Fibroblast of skin of left biceps (primary cell): ENCODE measurements at places on chromosomes 12 and 14.

GRCh38 chr12:20868277-20868676, 57.8 kb downstream of the SLCO1B3 start:
- no peak for DNase-seq

- no peak for DNase-seq
Observed at GRCh38 chr14:103317251-103317650, 16.8 kb upstream of the EIF5 start.

DNA sequence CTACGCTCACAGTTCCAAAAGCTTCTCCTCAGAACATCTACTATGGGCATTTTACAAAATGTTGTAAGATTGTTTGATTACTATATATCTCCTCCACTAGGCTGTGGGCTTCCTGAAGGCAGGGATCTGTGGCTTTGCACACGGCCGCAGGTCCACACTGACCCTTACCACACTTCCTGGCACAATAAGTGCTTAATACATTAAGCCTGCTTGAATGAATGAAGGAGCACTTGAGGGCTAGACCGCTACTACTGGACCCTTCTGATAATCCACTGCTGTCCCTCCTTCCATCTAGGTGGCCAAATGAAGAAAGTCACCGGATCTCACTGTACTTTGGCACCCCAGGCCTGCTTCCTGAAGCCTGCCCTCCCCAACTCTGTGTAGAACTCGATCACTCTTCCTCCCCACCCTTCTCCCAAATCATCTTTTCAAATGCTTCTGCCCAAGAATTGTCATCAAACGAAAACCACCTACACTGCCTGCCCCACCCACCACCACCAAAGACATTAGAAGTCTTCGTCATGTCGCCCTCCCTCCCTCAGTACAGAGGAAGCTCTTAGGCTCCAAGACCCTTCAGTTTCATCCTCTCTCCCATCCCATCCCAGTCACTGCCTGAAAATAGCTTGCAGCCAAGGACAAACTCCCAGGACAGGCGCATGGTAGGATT, 596 bp upstream of the ZBTB39 start:
- no peak for DNase-seq

GRCh38 chr14:89760086-89760485, 194.4 kb downstream of the EFCAB11 start:
- DNase-seq: no peak

- DNase-seq: no peak
Observed at GRCh38 chr12:101877806-101878242, 444 bp downstream of the DRAM1 start.

- no peak for DNase-seq
Observed at GRCh38 chr12:25121916-25122315, 73.0 kb downstream of the DNAI7 start.

DNA sequence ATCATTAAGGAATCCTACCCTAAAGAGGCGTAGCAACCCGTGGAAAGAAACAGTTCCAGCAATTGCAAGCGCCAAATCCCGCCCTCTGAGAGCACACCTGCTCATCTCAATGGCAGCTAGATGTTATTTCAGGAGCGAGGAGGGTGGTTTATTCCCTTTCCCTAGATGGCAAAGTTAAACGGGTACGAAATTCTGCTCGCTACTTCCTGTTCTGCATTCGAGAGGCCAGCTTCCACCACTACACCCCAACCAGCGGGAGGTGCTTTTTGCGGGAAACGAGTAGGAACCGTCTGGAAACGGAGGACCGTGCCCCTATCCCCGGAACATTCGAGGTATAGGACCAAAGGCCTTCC, 536 bp downstream of the VPS29 start:
- DNase-seq: no peak

- no peak for DNase-seq
Observed at GRCh38 chr12:49854976-49855375, 12.1 kb upstream of the BCDIN3D start.

DNA sequence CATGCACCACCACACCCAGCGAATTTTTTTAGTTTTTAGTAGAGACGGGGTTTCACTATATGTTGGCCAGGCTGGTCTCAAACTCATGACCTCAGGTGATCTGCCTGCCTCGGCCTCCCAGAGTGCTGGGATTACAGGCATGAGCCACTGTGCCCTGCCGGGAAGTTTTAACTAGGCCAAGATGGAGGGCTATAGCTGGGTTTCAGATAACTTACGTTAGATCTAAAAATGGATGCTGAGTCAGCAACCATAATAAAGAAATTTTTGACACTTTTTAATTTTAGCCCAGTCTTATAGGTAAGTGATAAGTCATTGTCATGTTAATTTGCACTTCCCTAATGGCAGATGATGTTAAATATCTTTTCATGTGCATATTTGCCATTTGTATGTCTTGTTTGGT, 14.4 kb downstream of the ZDHHC17 start:
- DNase-seq: no peak

GRCh38 chr12:54853933-54854538, at the start of gene MUCL1:
TSS of gene MUCL1 (plus strand) at chr12:54854516. CDS start at chr12:54854583, 67 bp downstream.
- DNase-seq: no peak

DNA sequence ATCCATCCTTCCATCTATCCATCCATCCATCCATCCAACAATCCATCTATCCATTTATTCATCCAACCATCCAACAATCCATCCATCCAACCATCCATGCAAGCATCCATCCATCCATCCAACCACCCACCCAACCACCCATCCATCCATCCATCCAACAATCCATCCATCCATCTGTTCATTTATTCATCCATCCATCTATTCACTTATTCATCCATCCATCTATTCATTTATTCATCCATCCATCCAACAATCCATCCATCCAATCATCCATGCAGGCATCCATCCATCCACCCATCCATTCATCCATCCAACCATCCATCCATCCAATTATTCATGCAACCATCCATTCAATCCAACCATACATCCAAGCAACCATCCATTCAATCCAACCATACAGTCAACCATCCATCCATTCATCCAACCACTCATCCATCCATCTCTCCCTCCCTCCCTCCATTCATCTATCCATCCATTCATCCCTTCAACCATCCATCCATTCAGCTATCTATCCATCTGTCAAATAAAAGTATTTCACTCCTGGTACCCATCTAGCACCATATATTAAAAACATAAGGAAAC, 86.1 kb downstream of the KSR2 start:
- DNase-seq: no peak

DNA sequence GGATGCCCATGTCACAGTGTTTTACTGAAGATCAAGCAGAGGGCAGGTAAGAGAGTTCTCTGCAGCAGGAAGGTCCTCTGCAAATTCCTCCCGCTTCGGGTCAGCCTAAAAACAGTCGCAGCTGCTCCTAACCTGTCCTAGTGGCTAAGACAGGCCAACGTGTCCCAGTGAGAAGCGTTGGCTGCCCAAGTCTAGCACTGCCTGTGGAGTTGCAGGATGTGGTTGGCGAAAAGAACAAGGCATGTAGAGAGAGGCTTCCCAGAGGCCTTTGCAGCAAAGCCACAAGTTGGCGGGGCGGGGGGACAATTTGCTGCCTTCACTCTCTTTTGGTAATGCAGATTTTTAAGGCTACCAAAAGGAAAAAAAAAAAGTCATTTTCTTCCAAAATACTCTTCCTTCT, 340.1 kb downstream of the BCL11B start:
- no peak for DNase-seq

DNA sequence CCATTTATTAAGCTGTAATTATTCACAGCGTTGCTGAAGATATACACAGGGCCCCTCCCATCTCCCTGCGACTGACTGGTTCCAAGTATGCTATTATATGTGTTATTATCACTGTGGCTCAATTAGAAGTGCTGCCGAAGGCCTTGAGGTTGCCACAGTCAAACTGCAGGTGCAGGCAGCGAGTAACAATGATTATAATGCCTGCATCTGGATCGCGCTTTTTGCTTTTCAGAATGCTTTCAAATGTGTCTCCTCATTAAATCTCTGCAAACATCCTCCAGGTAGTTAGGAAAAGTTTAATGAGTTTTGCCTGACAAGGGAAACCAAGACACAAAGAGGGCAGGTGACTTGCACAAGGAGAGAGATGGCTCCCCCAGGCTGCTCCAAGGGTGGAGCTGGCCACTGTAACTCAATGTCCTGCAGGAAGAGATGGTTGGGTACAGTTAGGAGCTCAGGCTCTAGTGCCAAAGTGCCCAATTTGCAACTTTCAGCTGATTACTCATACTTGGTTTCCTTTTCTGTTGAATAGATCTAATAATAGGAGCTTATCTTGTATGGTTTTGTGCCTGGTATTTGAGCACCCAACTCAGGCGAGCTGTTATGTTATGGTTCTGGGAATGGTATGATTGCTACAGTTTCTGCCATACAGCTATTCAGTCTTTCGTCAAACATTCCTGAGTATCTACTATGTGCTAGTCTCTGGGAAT, 1.7 kb upstream of the SYNE3 start:
- no peak for DNase-seq

DNA sequence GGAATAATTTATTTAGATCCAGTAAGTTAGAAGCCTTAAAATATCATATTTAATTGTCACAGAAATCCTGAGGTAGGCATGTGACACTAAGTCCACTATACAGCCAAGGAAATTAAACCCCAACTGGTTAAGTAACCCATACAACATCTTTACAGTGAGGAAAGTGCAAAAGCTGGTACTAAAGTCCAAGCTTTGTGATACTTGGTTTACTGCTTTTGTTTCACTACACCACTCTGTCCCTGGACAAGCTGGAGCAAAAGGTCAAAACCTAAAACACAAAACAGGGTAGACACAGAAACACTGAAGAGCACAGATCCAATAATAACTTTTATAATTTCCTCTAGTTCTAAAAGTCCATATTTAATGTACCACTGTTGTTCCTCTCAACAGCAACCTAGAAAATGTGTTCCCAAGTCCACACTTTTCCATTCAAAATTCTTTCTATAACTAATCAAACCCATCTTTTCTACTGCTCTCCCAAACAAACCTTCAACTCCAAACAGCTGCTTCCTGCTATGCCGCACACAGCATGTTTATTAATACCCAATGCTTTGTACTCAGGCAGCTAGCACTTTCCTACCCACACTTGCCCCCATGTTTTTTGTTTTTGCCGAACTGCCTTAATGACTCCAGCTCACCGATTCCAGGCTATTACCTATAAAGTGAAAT, 90.9 kb downstream of the MED13L start:
- DNase-seq: no peak

- no peak for DNase-seq
Observed at GRCh38 chr14:63262446-63262845, 56.3 kb downstream of the GPHB5 start.

DNA sequence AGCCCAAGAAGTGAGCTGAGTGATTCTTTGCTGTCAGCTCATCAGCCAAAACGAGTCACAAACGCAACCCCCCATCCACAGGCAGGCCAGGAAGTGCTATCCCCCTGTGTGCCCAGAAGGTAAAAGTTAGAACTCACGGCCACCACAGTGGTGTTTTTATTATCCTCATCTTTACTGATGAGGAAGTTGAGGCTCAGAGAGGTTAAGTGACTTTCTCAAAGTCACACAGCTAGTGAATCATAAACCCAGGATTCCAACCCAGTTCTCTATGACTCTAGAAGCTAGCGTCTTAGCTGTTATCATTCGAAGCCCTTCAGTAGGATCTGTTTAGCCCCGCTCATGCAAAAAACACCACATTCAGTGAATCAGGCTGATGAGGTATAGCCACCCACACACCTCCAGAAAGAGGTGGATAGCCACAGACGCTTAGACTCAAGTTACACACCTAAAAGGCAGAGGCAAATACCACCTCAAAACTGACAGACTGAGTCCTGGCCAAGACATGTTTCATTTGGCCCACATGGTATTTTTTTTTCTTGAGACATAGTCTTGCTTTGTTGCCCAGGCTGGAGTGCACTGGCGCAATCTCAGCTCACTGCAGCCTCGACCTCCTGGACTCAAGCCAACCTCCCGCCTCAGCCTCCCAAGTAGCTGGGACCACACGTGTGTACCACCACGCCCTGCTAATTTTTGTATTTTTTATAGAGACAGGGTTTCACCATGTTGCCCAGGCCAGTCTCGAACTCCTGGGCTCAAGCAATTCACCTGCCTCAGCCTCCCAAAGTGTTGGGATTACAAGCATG, 100.7 kb downstream of the SCARB1 start:
- no peak for DNase-seq
